ENCODE measurements at places on chromosomes 5 and 9. TPM values are rescaled to one million over a fixed set of nuclear protein-coding genes. Genes with fewer than 3 reads are reported as not detected.
A peak's percentile ranks its signal among the peaks of the same experiment; 100 is the strongest.

GRCh38 chr5:72234265-72234700 is 85.8 kb downstream of the MRPS27 start:
- DNase-seq: no peak

GRCh38 chr5:81853030-81853357 is 102.1 kb upstream of the SSBP2 start:
- DNase-seq: no peak

Gene WDR38
- not detected for total RNA-seq

DNA sequence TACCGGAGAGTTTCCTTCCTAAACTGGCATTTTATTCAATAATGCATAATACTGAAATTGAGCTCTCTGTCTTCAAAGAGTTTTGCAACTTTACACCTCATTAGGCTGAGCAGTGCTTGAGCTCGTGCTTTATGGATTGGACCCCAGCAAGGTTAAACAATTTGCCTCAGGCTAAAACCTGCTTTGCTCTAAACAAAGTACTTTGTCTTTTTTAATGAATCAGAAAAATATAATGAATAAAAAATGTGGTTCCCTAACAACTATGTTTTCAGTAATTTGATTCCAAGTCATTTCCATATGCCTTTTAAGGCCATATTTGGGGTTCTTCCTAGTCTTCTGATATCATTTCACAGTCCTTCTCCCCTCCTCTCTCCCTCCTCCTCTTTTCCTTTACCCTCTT is 20.0 kb downstream of the ZNF366 start:
- no peak for DNase-seq

Gene BRINP1
- total RNA-seq: 1.9 TPM

Gene FGFR4
- 11.0 TPM for total RNA-seq

GRCh38 chr5:180093651-180094382 is 22.3 kb upstream of the RNF130 start:
- DNase-seq: no peak

Gene C9orf50
- not detected for total RNA-seq

Gene CYSTM1
- total RNA-seq: 21.7 TPM

- peak; percentile 82 for DNase-seq
These were observed 193.8 kb upstream of the ZNF618 start for GRCh38 chr9:113682297-113682771.

DNA sequence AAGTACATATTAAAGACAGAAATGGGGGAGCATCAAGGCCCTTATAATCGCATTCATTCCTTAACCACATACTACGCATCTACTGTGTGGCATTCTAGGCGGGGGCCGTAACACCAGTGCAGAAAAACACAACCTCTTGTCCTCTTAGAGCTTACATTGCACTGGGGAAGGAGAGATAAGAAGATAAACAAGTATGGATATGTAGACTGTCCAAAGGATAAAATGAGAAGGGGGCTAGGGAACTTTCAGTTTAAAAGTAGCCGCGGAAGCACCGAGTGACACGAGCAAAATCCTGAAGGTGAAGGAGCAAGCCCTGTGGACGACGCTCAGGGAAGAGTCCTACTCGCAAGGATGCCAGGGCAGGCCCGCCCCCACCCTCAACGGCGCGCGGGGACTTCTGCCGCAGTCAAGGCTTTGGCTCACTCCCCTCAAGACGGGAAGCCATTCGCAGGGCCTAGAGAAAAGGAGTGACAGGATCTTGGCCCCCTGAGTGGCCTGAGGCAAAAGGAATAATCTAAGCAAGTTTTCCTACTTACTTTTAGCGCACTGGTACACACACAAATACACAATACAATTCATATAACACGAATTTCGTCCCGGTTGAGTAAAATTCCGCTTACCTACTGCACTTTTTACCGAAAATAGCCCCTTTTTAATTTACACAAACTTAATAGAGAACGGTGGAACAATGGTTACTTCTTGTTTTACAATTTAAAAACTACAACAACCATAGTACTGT is 1.3 kb upstream of the NIPBL start:
- DNase-seq: peak; percentile 57

Gene EDIL3
- 74.6 TPM for total RNA-seq

GRCh38 chr5:14399054-14399692 is 182.4 kb upstream of the OTULINL start:
- DNase-seq: peak; percentile 23

- DNase-seq: no peak
These were observed 2.1 kb upstream of the PSIP1 start for GRCh38 chr9:15512889-15513288.

DNA sequence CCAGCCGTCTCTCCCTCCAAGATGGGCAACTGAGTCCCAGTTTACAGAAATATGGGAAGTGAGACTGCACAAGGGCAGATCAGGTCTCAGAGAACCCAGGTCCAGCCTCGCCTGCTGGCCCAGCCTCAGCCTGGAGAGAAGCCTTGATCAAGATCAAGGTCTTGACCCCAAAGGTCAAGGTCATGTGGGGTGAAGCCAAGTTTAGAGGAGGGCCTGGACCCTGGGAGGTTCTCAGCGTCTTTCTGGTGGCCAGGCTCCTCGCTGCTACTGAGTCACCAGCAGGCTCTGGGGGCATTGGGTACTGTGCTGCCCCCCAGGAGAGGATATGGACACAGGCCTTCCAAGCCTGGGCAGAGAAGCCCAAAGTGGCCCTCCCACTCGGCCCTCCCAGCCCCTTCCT is 8.8 kb downstream of the IPPK start:
- no peak for DNase-seq

Gene MATR3
- 235 TPM for total RNA-seq

All from endothelial cell (in vitro differentiated cells).